Stimulated activated CD4-positive, alpha-beta T cell treated with anti-CD3 and anti-CD28 coated beads, Interleukin-1b, Interleukin-23, amount 100 ng/mL, for 1 hour (primary cell): ENCODE measurements at places on chromosomes 3 and 15.

- no peak for DNase-seq
These were observed 75.8 kb downstream of the SATB1 start for GRCh38 chr3:18349197-18349798.

DNA sequence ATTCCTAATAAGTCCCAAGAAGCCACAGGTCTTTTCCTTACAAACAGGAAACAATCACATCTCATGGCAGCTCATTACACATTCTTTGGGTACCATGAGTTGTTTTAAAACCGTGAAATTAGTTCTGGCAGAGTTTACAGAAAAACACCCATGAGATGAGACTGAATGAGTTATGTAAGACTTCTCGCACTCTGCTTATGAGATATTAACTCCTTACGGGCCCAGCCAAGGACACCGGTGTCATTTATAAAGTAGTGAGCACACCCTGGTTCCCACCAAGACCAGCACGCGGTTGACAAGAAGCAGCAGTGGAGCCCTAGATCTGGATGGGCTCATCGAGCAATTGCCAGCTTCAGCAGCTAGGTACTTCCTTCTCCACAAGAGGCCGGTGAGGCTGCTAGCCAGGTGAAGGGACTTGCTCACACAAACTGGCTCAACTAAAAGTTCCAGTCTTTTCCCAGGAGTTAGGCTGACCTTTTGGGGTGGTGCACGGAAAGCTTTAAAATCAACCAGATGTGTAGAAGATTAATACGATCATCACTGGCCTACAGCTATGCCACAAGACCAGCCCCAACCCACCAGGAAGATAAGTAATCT is 318.6 kb upstream of the ICE2 start:
- no peak for DNase-seq

GRCh38 chr15:58966698-58967097 is 20.8 kb upstream of the RNF111 start:
- no peak for DNase-seq

GRCh38 chr3:141051443-141052200 is 475 bp downstream of the SPSB4 start:
- DNase-seq, result no peak

DNA sequence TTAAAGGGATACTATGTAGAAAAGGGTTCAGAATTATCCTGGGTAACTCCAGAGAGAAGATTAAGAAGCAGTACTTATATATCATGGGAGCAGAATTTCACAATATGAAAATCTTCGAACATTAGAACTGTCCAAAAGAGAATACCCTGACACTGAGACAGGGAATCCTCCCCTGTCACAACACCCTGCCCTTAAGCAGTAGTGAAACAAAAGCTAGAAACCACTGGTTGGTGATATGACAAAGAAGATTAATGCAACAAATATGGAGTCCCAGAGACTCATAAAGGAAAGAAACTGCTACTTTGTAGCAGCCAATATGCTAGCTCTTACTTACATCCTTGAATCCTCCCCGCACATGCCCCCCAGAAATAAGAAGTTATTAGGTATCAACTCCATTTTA is 18.5 kb downstream of the MIX23 start:
- no peak for DNase-seq

- no peak for DNase-seq
These were observed 248.8 kb downstream of the NSUN3 start for GRCh38 chr3:94311651-94312050.

GRCh38 chr3:139430493-139430892 is 41.0 kb upstream of the COPB2 start:
- DNase-seq, result no peak

GRCh38 chr3:183572935-183573334 is 17.4 kb upstream of the KLHL6 start:
- DNase-seq, result no peak

DNA sequence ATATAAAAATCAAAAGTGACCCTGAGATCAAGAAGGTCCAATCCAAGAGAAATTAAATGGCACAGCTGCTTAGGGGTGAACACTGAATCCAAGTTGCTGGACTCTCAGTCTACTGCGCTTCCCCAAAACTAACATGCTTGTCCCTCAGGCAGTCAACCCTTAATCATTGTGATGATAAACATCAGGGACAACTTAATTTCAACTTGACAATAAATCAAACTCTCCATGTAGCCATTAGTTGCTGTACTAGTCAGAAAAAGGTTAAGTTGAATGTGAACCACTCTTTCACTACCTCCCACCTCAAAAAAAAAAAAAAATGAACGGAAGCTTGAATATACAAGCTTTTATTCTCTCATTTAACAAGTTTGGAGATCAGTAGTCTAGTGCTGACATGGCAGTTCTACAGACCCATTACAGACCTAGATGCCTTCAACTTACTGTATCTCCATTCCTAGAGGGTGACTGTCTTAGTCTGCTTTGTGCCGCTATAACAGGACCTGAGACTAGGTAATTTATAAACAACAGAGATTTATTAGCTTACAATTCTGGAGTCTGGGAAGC is 185.7 kb downstream of the FHIT start:
- no peak for DNase-seq

GRCh38 chr3:74403307-74403706 is 211.2 kb downstream of the CNTN3 start:
- DNase-seq, result no peak

GRCh38 chr3:180947761-180948390 is 35.4 kb downstream of the FXR1 start:
- DNase-seq, result no peak

DNA sequence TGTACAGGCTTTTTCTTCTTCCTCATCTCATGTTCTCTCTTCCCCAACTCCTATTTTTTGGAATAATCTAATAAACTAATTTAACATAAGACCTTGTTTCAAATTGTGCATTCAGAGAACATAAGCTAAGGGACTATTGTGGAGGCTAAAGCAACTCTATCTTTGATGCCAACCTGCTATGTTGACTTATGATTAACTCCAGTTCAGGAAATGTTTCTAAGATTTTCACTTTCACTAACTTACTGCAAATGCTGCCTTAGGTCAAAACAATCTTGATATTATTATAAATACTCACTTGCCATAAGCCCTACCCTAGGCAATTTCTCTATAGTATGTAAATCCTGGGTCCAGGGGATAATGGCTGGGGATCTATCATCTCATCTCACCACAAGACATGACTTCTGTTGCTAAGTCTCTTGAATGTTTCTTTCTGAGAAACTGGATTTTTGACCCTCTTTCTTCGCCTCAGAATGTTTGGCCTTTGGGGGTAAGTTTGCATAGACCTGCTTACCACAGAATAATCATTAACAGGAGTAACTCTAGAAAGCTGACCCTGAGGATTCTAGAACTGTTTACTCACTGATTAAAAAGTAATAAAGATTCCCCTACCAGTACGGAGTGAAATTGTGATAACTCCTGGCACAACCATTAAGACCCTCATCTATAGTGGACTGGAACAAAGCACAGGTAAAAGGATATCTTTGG is 768.1 kb downstream of the GBE1 start:
- no peak for DNase-seq

DNA sequence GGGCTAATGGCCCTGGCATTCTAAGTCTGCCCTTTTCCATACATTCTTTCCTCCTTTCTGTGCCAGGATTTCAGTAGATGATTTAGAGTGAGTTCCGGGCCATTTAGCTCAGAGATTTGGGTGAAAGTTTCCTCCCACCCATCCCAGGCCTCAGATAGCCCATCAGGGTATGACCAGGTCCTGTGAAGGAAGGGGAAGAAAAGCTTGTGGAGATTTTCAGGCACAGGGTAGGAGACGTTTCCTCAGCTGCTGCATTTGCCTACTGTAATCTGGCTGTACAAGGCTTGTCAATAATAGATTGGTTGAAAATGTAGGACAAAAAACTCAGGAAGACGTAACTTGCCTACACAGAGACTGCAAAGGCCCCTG is 63.2 kb upstream of the BCL6 start:
- no peak for DNase-seq
